Activated T-cell treated with anti-CD3 and anti-CD28 coated beads, Interleukin-2, amount 50 U/mL, for 24 hours (primary cell): ENCODE measurements at places on chromosomes 2 and 18.

- peak; percentile 62 for DNase-seq
Measured at GRCh38 chr2:62309465-62310091, 113.7 kb downstream of the B3GNT2 start.

- no peak for DNase-seq
Measured at GRCh38 chr18:3481696-3482210, 31.8 kb downstream of the TGIF1 start.

DNA sequence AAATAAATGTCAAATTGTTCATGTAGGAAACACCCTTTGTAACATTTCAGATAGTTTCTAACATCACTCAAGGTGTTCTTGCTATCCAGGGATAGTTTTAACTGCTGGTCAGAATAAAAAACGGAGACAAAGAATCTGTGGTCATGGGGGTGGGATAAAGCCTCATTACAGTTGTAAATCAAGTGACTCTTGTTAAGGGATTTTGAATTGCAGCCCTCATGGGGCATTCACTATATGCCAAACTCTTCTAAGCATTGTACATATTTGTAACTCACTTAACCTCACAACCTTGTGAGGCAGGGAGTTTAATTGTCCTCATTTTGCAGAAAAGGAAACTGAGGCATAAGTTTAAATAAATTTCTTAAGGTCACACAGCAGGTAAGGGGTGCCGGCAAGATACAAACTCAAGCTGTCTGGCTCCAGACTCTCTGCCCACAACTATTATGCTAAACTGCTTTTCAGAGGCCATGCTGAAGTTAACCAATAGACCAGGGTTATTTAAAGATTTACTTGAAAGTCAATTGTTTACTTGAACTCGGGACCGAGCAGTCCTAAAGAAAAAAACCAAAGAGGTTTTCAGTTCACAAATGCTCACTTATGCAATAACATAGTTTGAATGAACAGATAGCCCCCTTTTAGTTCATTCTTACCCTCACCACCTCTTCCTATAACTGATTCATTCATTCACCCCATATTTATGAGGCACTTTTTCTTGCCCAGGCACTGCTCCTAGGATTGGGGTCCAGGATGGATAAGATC lies 121.6 kb upstream of the FZD5 start:
- no peak for DNase-seq

DNA sequence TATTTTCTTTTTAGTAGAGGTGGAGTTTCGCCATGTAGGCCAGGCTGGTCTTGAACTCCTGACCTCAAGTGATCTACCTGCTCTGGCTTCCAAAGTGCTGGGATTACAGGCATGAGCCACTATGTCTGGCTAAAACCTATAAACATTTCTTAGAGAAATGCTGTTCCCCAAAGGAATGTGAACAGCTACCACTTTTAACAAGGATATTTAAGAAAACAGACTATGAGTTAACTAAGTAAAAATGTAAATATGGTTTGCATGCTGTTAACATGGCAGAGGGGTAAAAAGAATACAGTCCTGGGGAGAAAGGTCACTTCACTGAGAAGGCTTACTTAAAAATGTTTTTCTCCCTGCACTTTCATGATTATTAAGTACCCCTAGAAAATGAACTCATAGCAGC lies 57.1 kb downstream of the SLC16A14 start:
- no peak for DNase-seq

- no peak for DNase-seq
Measured at GRCh38 chr2:221068123-221068522, 504.0 kb downstream of the EPHA4 start.

- no peak for DNase-seq
Measured at GRCh38 chr2:150346806-150347205, 140.7 kb downstream of the RND3 start.

DNA sequence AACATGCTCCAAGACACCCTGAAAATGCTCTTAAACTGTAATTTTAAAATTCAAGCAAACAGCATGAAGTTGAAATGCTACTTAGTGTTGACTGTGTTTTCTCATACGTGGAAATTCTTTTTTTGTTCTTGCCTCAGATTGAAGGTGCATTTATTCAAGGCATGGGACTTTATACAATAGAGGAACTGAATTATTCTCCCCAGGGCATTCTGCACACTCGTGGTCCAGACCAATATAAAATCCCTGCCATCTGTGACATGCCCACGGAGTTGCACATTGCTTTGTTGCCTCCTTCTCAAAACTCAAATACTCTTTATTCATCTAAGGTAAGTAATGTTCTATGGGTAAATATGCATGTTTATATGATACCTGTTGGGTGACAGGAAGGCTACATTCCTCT lies 82.7 kb downstream of the AOX1 start:
- no peak for DNase-seq

GRCh38 chr18:26468931-26469340 lies 79.4 kb downstream of the KCTD1 start:
- no peak for DNase-seq

DNA sequence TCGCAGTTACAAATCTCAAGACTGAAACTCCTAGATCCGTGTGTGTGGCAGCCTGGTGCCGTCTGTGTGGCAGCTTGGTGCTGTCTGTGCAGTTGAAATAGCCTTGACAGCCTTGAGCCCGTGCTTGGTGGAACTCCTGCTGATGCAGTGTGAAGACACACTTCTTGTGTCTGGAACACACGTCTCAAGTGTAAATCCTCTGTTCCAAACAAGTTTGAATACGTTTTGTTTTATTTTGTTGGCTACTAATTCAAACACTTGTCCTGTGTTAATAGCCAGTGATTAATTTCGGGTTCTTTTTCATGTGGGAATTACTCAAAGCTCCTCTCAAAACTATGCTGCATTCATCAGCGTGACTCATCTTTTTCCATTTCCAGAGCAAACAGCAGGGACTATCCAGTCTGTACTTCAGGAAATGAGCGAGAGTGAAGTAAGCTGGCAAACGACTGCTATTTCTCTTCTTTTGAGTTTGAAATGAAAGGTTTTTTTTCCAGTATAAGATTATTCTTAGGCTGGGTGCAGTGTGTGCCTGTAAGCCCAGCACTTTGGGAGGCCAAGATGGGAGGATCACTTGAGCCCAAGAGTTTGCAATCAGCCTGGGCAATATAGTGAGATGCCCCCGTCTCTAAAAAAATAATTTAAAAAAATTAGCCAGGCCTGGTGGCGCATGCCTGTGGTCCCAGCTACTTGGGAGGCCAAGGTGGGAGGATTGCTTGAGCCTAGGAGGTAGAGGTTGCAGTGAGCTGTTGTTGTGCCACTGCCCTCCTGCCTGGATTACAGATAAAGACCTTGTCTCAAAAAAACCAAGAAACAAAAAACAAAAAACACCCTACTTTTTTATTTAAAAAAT lies 152.9 kb downstream of the SPP2 start:
- no peak for DNase-seq

GRCh38 chr2:25127646-25128045 lies 40.7 kb downstream of the POMC start:
- DNase-seq = no peak
